ENCODE measurements at places on chromosomes 2 and 18.

DNA sequence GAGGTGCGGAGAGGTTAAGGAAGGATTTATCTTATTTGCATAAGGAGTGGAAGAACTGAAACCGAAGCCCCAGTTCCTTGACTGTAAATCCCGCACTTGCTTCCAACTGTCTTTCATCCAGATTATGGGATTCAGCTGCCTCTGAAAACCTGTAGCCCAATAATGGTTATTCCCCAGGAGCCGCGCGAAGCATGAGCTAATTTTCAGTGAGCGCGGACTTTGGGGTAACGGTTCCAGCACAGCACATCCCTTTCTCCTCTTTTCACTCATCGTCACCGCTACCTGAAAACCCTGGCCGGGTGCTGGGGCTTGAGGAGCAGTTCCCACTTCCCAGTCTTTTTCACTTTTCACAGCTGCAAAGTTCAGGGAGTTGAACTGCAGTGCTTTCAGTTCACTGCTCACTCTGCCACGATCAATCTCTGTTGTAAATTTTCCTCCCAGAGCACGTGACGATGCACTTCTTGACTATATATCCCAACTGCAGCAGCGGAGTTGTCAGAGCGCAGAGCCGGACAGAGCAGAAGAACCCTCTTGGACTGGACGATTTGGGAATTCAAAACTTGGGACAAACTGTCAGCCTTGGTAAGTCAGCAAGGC, at the start of gene KCNE4:
Gene KCNE4, plus strand, starts transcription at position 498 of the 597 bp plus-strand sequence. CDS start 641 bp downstream, outside the sequence.
- no peaks in the 10 kb centered on the region for H3K27me3 ChIP-seq
- peak; percentile 21 for DNase-seq
- peaks cover 4% of the 10 kb centered on the region for H3K4me1 ChIP-seq
- no peak within 1 kb of the TSS for H3K27ac ChIP-seq
- no peaks in the 10 kb centered on the region for H3K36me3 ChIP-seq

- H3K4me3 ChIP-seq = no peak overlapping the region
- no peak overlapping the region for H3K27ac ChIP-seq
- no peaks in the 10 kb centered on the region for H3K27me3 ChIP-seq
- H3K4me1 ChIP-seq = peaks cover 13% of the 10 kb centered on the region
- H3K36me3 ChIP-seq = peaks cover 18% of the 10 kb centered on the region
- peak; percentile 64 for DNase-seq
These were observed 27.5 kb downstream of the SP100 start for GRCh38 chr2:230443541-230443940.

GRCh38 chr2:58788402-58788801, 547.3 kb upstream of the FANCL start:
- DNase-seq = peak; percentile 14
- H3K4me3 ChIP-seq = no peak overlapping the region
- peaks cover 87% of the 10 kb centered on the region for H3K27me3 ChIP-seq
- H3K27ac ChIP-seq = no peak overlapping the region
- no peaks in the 10 kb centered on the region for H3K36me3 ChIP-seq

DNA sequence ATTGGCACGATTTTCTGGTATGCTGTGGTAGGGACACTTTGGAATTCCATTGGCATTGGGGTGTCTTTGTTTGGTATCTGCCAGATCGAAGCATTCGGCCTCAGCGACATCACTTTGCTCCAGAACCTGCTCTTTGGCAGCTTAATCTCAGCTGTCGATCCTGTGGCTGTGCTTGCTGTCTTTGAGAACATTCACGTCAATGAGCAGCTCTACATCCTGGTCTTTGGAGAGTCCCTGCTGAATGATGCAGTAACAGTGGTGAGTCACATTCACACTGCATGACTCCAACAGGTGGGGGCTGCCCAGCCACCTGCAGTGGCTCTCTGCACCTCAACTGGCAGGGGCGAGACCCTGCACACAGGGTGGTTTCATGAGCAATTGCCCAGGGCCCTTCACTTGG, 38.4 kb downstream of the SLC9A2 start:
- no peak overlapping the region for H3K4me3 ChIP-seq
- no peaks in the 10 kb centered on the region for H3K36me3 ChIP-seq
- DNase-seq = peak; percentile 65
- H3K4me1 ChIP-seq = peaks cover 38% of the 10 kb centered on the region
- H3K27me3 ChIP-seq = no peaks in the 10 kb centered on the region
- peak overlapping the region; percentile 49 for H3K27ac ChIP-seq

GRCh38 chr2:166900700-166901099, 12.4 kb downstream of the XIRP2 start:
- H3K27me3 ChIP-seq = no peaks in the 10 kb centered on the region
- no peaks in the 10 kb centered on the region for H3K4me1 ChIP-seq
- no peak overlapping the region for H3K4me3 ChIP-seq
- peak; percentile 60 for DNase-seq

DNA sequence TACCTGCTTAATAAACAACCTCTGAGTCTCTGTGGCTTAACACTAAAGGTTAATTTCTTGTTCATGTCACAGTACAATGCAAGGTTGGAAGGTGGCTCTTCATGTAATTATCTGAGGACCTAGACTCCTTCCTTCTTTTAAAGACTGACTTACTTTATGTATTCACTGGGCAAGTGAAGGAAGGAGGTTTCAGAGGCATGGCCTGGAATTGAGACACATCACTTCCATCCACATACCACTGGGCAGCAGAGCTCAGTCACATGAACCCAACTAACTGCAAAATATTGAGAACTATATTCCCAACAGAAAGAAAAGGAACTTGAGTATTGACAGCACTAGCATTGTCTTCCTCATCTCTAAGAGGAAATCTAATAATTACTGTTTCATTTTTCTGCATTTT, 57.5 kb upstream of the FN1 start:
- no peak overlapping the region for H3K27ac ChIP-seq
- H3K4me3 ChIP-seq = no peak overlapping the region
- DNase-seq = no peak
- H3K4me1 ChIP-seq = no peaks in the 10 kb centered on the region
- H3K27me3 ChIP-seq = no peaks in the 10 kb centered on the region

GRCh38 chr2:217085543-217085942, 225.7 kb upstream of the TNP1 start:
- H3K36me3 ChIP-seq = no peaks in the 10 kb centered on the region
- no peak for DNase-seq
- H3K27me3 ChIP-seq = no peaks in the 10 kb centered on the region
- H3K4me1 ChIP-seq = peaks cover 8% of the 10 kb centered on the region
- no peak overlapping the region for H3K4me3 ChIP-seq

GRCh38 chr2:113181258-113182051, 7.7 kb downstream of the PSD4 start:
- no peaks in the 10 kb centered on the region for H3K36me3 ChIP-seq
- no peaks in the 10 kb centered on the region for H3K27me3 ChIP-seq
- no peak overlapping the region for H3K4me3 ChIP-seq
- no peak overlapping the region for H3K27ac ChIP-seq

DNA sequence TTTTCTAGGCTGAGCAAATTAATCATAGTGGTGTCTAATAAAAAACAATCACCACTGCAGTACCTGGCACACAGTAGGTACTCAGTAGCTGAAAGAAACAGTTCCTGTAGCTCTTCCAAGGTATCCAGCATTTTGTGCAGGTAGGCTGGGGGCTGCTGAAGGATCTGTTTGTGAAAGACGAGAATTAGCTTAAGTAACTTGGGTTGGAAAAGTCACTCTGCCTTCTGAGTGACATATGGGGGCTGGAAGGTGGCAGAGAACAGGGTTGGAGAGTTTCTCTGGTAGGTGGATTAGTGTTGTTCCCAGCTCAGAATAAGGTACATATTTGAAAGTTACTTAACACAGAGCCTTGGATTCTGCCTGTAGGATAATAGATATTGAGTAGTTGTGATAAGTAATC, 72.8 kb downstream of the FMNL2 start:
- H3K27me3 ChIP-seq = no peaks in the 10 kb centered on the region
- no peak overlapping the region for H3K27ac ChIP-seq
- H3K36me3 ChIP-seq = no peaks in the 10 kb centered on the region
- peaks cover 22% of the 10 kb centered on the region for H3K4me1 ChIP-seq

GRCh38 chr2:44578471-44579093, 216.8 kb downstream of the CAMKMT start:
- H3K4me3 ChIP-seq = peak overlapping the region; percentile 49
- H3K27ac ChIP-seq = peak overlapping the region; percentile 46
- DNase-seq = peak; percentile 66
- no peaks in the 10 kb centered on the region for H3K27me3 ChIP-seq
- H3K36me3 ChIP-seq = no peaks in the 10 kb centered on the region

GRCh38 chr18:38250971-38251370, 685.4 kb upstream of the CELF4 start:
- H3K4me1 ChIP-seq = no peaks in the 10 kb centered on the region
- no peak overlapping the region for H3K27ac ChIP-seq
- no peak overlapping the region for H3K4me3 ChIP-seq
- no peaks in the 10 kb centered on the region for H3K27me3 ChIP-seq
- no peak for DNase-seq

- no peaks in the 10 kb centered on the region for H3K27me3 ChIP-seq
- H3K36me3 ChIP-seq = no peaks in the 10 kb centered on the region
- no peak overlapping the region for H3K4me3 ChIP-seq
- no peaks in the 10 kb centered on the region for H3K4me1 ChIP-seq
- no peak for DNase-seq
These were observed 1231.6 kb upstream of the GYPC start for GRCh38 chr2:125424266-125424785.

DNA sequence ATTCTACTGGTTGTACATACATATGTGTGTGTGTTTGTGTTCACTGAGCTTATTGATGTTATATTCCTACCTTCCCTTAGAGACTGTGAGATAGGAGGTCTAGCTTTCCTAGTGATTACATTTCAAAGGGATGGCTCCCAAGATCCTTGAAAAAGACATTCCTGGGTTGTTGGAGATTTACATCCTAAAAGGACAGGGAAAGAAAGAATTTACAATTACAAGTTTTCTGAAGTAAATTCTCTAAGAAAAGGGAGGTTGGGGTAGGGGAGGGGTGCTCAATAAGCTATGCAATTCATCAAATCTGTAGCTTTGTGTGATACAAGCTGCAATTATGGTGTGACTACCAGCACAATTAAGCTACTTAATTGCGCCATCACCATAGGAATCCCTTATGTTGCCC, 284.3 kb downstream of the NUP35 start:
- no peaks in the 10 kb centered on the region for H3K4me1 ChIP-seq
- no peak overlapping the region for H3K27ac ChIP-seq
- H3K4me3 ChIP-seq = no peak overlapping the region
- no peaks in the 10 kb centered on the region for H3K36me3 ChIP-seq
- DNase-seq = no peak

GRCh38 chr2:43819491-43820163, 19.0 kb downstream of the ABCG5 start:
- H3K4me3 ChIP-seq = no peak overlapping the region
- H3K27ac ChIP-seq = no peak overlapping the region
- no peaks in the 10 kb centered on the region for H3K4me1 ChIP-seq
- no peak for DNase-seq

DNA sequence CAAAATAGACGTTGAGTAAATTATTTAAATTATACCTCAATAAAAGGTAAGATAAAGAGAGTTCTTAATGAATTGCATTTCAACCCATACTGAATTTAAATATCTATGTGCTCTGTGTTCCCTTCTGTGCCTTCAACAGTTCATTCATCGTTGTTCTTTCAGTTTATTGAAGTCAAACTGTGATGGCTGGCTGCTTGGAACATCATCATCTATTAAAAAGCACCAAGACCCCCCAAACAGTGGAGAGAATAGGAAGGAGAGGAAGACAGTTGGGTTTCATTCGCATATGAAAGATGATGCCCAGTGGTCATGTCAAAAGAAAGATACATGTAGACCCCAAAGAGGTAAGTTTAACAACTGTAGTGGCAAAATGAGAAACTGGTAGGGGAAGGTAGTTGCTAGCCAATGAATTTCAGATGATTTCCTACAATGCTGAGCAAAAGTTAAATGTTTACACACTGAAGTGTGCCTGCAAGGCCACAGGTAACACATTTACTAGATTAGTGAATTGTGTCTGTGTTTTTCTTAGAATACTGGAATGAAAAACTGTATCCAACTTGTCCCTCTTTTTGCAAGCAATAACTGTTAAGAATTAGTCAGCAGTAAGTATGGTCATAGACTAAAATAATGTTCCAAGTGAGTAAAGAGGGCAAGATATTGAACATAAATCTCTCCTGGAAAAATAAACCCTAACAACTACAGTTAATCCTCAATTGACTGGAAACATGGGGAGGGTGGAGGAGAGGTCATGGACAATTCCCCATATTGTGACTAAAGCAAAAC, 331.3 kb downstream of the KIAA1328 start:
- DNase-seq = no peak
- no peaks in the 10 kb centered on the region for H3K27me3 ChIP-seq
- no peaks in the 10 kb centered on the region for H3K36me3 ChIP-seq
- no peak overlapping the region for H3K4me3 ChIP-seq
- H3K4me1 ChIP-seq = no peaks in the 10 kb centered on the region
